Esophagus mucosa (tissue), 1 donor: ENCODE measurements at places on chromosomes 6 and 20. TPM values are rescaled to one million over a fixed set of nuclear protein-coding genes. Genes with fewer than 3 reads are reported as not detected.

The HLA-DQA1 gene
- total RNA-seq = 3.9 TPM

The DLL1 gene
- 10.4 TPM for total RNA-seq

The NNAT gene
- total RNA-seq = 0.28 TPM

The DUSP15 gene
- total RNA-seq = 0.64 TPM

The ULBP2 gene
- 5.2 TPM for total RNA-seq

The TSHZ2 gene
- 10.3 TPM for total RNA-seq

The SIRPD gene
- total RNA-seq = not detected

The MATN4 gene
- 0.16 TPM for total RNA-seq

- no peak for ATAC-seq
These were observed 64.2 kb upstream of the NXT1 start for GRCh38 chr20:23286346-23286745.

DNA sequence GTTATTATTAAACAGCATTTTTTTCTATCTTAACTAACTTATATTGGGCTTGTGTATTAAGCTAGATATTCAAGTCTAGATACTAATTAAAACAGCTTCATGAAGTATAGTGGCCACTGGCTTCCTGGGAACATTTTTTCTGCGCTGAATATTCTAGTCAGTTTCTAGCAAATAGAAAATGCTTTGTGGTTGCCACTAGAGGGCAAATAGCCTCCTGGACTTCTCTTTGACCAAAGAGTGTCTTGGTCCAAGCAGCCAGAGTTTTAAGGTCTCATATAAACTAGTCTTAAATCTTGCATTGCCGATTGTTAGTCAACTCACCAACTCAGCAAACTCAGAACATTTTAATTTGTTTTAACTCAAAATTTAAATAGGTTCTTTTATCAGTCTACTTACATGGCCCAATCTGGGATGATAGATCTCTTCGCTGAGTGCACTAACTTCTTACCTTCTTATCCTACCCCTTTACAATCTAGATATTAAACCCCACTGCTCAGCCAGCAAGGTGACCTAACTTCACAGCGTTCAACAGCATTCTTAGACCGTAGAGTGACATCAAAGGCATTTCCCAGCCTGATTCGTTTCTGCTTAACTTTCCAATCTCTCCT, 24.6 kb upstream of the ID4 start:
- ATAC-seq = no peak

DNA sequence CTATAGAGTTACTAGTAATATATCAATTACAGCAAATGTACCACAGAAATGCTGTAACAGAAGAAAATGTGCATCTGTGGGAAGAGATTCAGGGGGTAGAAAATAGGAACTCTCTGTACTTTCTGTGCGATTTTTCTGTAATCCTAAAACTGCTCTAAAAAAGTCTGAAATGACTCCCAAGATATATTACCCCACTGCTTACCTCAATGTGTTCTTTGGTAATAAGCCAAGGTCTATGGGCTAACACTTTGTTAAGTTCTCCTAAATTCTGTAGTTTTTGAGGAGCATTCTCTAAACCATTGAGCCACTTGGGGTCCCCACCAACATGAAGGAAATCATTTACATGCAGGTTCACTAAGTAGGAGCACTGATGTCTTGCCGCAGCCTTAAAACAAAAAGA, 94.4 kb downstream of the SESN1 start:
- no peak for ATAC-seq

GRCh38 chr6:151140767-151141166, 99.0 kb upstream of the AKAP12 start:
- ATAC-seq = no peak

DNA sequence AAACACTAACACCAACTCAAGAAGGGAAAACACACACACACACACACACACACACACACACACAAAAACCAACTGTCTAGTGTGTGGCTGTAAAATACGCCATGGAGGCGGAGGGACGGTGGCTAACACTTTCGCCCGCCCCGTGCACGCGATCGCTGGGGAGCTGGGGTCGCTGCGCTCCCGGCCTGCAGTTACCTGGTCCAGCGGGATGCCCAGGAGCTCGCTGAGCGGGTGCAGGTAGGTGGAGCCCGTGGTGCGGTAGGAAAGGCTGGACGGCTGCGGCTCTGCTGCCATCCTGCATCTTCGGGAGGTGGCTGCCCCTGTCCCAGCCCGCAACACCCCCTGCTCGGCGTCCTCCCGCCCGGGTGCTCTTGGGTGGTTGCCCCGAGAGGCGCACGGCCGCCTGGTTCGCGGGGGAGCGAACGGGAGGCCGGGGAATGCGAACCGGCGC, 303 bp downstream of the MBOAT1 start:
- peak; percentile 38 for ATAC-seq

DNA sequence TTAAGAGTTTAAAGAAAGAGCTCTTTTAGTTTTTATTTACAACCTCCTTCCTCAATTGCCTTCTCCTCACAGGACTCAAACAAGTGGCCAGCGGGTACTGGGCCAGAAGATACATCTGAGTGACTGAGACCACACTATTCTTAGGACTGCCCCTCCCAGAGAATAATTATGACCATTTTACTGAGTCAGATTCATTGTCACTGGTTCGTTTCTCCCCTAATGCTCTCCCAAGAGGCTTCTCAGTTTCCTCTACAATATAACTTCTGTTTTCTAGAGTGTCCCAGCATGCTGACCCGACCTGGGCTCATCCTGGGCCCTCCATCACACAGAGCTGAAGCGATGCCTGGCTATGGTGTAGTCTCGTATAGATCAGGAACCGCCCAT, 279.9 kb downstream of the CD83 start:
- ATAC-seq = no peak

GRCh38 chr20:21575981-21576740, 62.3 kb upstream of the NKX2-2 start:
- ATAC-seq = no peak

GRCh38 chr20:55174172-55174571, 698.8 kb downstream of the DOK5 start:
- no peak for ATAC-seq

- ATAC-seq = no peak
These were observed 39.9 kb downstream of the MAP7 start for GRCh38 chr6:136510299-136510698.

GRCh38 chr6:151004383-151005024, 139.0 kb downstream of the MTHFD1L start:
- peak; percentile 89 for ATAC-seq

GRCh38 chr6:149884215-149884614, 13.7 kb downstream of the RAET1E start:
- ATAC-seq = peak; percentile 50

GRCh38 chr6:27492631-27493190, 19.8 kb upstream of the ZNF184 start:
- ATAC-seq = no peak

- peak; percentile 95 for ATAC-seq
These were observed 24.0 kb upstream of the NPBWR2 start for GRCh38 chr20:64131406-64131805.

DNA sequence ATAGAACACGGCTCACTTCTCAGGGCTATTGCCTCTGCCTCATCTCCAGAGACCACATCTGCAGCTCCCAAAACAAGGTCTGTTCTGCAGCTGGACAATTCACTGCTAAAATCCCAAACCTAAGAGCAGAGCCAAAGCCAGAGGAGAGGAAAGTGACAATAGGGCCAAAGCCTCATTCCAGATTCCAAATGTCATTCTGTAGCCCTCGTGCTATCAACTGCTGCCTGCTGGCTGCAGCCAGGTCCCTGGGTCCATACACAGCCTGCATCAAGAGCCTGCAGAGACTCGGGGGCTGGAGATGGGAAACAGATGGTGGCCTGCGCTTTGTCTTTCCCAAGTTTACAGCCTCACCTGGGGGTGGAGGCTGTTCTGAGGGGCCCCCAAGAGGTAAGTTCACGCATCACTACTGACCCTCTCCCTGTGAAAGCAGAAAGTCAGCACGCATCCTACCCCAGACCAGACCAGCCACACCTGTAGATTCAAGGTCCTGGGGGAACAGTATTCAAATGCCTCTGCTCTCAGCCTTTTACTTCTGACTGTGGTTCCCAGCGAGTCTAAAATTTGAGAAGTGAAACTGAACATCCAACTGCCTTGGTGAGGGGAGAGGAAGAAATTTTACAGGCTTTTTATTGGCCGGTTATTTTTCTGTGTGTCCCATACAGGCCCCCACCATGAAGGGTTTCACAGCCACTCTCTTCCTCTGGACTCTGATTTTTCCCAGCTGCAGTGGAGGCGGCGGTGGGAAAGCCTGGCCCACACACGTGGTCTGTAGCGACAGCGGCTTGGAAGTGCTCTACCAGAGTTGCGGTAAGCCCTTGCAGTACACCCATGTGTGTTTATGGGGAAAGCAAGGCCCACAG, at the start of gene LY86:
Gene LY86 (plus strand): TSS at position 657 of the 860 bp plus-strand sequence. CDS start 15 bp downstream, at position 672.
- peak; percentile 35 for ATAC-seq

GRCh38 chr6:32666420-32667300, at the start of gene HLA-DQB1:
HLA-DQB1 (minus strand) TSS chr6:32666657; CDS start chr6:32666607, 50 bp downstream.
- ATAC-seq = peak; percentile 82
